Activated CD4-positive, CD25-positive, alpha-beta regulatory T cell (primary cell): ENCODE measurements at places on chromosomes 5 and 9.

DNA sequence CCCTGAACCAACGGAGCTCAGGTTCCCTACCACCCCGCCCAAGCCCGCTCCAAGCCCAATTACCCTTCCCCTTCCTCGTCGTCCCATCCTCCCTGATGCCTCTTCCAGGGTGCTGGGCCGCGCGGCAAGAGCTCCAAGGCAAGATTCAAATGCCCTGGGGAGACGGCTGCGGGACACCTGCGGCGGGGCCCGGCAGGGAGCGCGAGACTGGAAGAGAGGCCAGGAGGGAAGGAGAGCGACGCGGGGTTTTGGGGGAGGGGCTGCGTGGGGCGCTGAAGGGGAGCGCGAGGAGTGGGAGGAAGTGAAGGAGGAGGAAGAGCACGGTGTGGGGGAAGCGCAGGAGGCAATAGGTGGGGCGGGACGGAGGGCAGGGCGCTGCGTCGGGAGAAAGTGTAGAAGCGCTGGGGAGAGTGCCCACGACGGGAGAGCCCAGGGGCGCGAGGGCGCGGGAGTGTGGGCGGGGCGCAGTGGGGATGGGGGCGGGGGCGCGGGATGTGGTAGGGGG, 975 bp upstream of the NXNL2 start:
- DNase-seq = no peak

DNA sequence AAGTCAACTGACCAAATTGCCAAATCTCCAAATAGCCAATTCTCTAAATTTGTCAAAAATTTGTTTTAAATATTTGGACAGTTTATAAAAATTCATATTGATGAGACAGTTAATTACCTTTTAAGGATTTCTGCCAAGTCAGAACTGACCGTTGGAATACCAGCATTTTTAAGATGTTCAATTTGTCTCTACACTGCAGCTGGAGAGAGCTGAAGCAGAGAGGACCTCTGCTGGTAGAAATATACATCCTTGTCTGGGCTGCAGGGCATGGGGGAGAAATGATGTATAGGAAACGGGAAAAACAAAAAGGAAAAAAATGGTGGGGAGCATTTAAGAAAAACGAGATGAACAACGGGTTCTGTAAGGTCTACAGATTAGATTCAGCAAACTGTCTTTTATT, 16.8 kb downstream of the NR6A1 start:
- no peak for DNase-seq

DNA sequence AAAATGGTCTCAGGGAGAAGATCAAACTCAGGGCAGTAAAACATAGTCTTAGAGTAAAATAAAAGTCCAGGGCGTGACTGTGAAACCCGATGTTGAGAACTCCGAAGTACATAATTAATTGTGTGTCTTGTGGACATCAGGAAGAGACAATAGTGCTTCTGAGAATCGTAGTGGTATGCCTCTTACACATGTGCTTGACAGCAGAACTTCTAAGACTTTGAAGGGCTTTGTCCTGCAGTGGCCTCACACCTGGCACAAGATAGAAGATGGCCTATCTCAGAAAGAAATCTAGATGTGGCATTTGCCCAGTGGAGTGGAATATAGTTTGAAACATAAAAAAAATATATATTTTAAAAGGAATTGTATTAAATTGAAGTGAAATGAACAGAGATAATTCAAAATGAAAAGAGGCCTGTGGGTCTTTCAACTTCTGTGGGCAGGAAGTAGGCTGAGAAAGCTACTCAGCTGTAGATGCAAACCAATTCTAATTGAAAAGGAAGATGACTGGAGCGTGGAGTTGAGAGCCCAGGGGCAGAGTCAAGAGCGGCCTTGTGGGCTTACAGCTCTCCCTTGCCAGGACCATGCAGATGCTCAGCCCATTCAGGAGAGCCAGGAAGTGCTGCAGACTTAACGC, 468.4 kb downstream of the KDM4C start:
- no peak for DNase-seq

DNA sequence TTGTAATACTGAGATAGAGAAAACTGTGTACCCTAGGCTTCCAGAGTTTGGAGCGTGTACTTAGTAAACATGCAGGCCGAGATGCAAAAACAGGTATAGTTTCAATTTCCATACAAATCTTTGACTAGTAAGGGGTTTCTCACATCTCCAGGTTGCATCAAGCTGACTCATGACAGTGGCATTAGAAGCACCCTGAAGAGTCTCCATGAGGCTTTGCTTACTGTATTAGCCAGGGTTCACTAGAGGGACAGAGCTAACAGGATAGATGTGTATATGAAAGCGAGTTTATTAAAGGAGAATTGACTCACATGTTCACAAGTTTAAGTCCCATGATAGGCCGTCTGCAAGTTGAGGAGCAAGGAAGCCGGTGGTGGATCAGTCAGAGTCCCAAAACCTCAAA, 275.3 kb upstream of the CDH6 start:
- DNase-seq = no peak

DNA sequence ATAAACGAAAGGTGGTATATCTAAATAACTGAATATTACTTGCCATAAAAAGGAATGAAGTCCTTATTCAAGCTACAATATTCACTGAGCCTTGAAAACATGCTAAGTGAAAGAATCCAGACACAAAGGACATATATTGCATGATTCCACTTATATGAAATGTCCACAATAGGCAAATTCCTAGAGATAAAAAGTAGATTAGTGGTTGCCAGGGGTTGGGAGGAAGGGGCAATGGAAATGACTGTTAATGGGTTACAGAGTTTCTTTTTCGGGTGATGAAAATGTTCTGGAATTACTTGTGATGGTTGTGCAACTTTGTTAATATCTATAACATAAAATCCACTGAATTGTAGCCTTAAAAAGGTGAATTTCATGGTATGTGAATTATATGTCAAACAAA, 227.1 kb upstream of the TRIM32 start:
- no peak for DNase-seq

GRCh38 chr5:136814619-136815378, 449.5 kb upstream of the TRPC7 start:
- no peak for DNase-seq

DNA sequence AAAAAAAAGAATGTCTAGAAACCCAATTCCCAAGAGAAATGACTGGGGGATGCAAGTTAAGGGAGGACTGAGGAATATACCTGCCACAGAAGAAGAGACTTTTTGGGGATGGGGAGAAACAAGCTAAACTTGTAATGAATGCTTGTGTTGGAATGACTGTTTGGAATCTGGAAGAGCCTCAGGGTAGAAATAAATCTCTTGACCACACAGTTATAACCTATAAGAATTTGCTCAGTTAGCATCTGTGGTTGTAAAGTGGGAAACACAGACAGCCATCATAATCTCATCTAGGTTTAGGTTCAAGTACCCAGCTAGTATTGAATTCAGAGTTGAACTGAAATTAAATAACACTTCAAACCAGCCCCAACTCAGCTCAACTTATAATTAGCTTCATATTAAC, 678.3 kb upstream of the CHD1 start:
- no peak for DNase-seq

GRCh38 chr9:97970165-97970564, 13.0 kb upstream of the ANP32B start:
- no peak for DNase-seq

- DNase-seq = no peak
Measured at GRCh38 chr9:68541568-68541967, 885 bp upstream of the TMEM252 start.

DNA sequence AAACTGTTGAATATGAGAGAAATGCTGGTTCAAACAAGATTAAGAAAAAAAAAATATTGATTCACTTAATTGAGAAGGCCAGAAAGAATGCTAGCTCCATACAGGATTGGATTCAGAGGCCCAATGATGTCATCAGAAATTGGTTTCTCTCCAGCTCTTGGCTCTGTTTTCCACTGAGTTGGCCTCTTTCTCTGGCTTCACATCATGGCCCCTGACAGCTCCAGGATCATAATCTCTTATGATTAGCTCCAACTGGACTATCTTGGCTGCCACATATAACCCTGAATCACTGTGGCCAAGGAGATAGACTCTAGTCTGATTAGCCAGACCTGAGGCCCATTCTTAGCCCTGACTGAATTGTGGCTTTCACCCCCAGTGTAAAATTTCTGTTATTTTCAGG, 244.7 kb upstream of the GRAMD2B start:
- DNase-seq = no peak

DNA sequence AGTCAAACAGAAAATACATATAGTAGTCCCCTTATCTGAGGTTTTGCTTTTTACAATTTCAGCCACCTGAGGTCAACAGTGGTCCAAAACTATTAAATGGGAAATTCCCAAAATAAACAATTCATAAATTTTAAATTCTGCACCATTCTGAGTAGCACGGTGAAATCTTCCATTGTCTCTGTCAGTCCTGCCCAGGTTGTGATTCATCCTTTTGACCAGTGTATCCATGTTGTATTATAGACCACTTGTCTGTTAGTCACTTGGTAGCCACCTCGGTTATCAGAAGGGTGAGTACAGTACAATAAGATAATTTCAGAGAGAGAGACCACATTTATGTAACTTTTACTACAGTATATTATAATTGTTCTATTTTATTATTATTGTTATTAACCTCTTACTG, 2.8 kb downstream of the CCDC152 start:
- DNase-seq = no peak

DNA sequence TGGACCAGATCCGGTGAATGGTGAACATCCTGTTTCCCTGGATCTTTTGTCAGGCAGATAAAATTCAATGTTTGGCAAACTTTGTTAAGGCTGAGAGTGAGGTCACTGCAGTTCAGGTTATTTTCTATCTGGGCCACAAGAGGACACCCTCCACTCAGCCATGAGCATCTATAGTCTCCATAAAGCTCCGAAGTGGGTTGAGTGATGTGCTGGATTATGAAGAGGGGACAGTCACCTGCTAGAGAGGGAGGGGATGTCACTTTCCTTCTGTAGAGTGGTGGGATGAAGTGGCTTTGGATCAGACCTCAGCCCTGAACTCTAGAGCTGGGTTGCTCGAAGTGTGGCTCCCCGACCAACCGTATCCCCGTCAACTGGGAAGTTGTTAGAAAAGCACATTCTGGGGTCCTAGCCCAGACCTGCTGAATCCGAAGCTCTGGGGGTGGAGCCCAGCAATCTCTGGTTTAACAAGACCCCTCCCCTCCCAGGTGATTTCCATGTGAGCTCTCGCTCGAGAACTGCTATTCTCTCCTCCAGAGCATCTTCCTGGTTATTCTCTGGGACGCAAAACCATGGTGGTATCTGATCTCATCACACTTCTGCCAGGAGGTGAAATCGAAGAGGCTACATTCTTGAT, 31.8 kb upstream of the FGF1 start:
- DNase-seq = no peak

- no peak for DNase-seq
Measured at GRCh38 chr5:16656561-16657191, 39.9 kb upstream of the RETREG1 start.

DNA sequence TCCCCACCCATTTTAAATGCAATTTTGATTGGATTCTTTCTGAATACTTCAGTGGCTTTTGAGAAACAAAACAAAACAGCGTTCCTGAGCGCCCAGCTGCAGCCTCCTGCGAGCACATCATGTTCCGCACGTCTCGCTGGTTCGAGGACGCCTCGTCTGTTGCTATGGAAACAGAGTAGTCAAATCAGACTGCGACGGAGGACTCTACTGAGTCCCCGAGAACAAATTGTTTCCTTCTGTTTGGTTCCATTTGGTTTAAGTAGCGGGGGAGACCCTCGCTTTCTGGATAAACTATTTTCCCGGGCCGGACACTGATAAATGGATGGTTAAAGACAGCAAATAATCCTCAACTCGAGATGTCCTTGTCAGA, 69.0 kb downstream of the SLC28A3 start:
- DNase-seq = no peak

- DNase-seq = no peak
Measured at GRCh38 chr9:126226991-126227936, 99.4 kb upstream of the MVB12B start.

DNA sequence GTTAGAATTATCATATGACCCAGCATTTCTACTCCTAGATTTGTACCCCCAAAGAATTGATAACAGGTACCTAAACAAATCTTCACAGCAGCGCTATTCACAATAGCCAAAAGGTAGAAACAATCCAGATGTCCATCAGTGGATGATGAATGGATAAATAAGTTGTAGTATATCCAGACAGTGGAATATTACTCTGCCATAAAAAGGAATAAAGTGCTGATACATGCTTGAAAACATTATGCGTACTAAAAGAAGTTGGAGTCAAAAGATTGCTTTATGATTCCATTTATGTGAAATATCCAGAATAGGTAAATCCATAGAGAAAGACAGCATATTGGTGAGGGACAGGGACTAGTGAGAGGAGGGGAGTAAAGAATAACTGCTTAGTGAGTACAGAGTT, 26.0 kb downstream of the MTREX start:
- no peak for DNase-seq

DNA sequence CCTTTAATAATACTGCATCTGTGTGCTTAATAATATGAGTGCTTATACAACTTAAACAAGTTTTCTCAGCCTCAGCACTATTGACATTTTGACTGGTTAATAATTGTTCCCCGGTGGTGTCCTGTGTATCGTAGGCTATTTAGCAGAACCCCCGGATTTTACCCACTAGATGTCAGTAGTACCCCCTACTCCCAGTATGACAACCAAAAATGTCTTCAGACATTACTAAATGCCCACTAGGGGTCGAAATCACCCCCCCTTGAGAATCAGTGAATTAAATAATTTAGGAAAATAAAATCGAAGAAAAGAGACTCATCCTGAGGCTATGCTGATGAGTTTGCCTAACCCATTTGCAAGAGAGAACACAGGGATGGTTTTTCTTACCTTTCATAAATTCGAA, 166.3 kb downstream of the ATP10B start:
- DNase-seq = no peak

DNA sequence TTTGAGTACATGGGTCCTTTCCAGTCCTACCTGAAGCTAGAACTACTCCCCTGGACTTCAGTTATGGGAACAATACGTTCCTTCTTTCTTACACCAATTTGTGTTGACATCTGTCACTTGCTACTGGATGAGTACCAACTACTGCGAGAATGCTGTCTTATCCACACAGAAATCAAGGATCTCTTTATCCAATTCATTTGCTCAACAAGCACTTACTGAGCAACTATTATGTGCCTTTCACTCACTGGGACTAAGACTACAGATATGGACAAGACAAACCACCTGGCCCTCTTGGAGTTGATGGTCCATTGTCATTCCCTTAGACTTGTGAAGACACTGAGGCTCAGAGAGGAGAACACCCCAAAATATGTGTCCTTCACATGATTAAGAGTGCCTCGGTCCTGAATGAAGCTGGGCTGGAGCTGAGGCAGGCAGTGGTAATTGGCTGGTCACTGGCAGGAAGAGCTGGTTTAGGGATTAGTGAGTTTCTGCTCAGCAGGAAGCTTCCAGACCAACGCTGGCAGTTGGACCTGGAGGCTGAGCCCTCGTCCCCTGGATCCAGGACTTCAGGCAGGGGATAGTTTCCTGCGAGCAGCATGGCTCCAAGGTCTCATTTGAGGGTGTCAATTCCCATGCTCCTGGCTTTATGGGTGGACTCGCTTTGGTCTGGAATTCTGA, 8.4 kb upstream of the ARSI start:
- DNase-seq = no peak

DNA sequence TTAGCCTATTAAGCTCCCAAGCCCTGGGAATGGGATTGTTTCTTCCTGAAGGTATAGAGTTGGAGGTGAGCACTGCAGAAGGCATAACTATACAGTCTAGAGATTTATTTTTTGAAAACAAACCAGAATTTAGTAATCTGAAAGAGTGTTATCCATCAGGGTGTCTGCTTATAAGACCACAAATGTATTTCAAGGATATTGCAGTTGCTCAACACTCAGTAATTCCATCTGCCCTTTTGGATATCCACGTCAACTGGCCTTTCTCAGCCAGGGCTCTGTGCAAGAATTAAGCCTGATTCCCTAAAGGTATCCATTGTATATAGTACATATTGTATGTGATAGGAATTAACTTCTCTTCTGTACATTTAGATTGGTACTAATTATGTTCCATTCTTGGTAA, 15.0 kb upstream of the IL31RA start:
- no peak for DNase-seq
